ENCODE measurements at places on chromosomes 7 and 10.

DNA sequence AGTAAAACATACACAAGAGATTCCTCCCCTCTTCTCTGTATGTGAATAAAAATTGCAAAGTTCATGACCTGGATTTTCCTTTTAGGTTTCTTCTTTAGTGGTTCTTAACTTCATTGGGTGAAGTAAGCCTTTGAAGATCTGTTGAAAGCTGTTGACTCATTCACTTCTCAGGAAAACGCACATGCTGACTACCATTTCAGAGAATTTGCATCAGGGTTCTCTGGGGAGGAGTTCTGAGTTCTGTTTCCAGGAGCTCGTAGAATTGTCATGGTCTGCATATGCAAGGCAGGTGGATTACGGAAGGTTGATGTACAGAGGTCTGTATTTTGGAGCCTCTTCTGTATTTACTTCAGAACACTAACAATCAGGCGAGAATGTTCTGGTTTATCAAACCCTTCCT is 962 bp upstream of the SLC26A4 start:
- no peak for DNase-seq

DNA sequence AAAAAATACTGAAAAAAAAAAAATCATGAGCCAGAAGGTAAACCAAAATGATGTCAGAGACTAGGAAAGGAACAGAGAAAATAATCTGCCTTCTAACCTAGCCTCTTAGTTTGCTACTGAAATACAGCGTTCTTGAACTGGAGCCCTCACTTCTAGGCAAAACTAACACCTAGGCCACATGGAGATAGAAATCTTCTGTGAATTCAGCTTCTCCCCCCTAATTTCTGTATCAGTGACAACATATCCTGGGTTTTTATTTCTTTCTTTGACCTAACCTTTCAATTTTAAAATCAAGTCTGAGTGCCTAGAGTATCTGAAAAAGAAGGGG is 100.1 kb upstream of the GLCCI1 start:
- DNase-seq = no peak

DNA sequence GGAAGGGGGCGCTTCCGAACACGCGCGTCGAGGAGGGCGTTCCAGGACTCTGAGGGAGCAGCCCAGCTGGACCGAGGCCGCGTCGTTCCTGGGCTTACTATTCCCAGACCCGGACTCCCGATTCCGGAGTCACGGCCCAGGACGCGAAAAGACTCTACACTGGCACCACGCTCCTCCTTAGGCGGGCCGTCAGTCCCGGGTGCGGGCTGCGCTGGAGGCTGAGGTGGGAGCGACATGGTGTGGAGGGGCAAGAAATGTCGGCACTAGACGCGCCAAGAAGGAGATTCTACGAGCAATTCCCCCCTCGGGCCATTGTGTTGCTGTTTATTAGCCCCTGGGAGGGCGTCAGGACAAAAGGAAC is 584 bp upstream of the RUNDC3B start:
- DNase-seq = no peak

- DNase-seq = no peak
Measured at GRCh38 chr10:87651801-87652200, 7.9 kb upstream of the PAPSS2 start.

DNA sequence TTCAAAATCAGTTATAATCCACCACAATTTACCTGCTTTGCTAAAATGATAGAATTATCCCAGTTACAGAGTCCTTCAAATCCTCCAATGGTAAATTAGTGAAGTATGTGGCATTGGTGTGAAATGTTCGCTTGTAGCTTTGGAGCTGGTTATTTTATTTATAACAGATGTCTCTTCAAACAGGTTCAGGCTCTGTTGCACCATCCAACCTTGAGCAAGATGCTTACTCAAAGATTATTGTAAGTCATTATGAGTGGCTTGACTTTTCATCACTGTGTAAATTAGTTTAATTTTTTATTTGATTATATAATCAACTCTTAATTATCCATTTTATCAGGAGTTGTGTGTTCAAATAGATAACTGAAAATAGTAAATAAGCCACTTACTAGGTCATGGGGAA is 99.4 kb downstream of the BTRC start:
- no peak for DNase-seq

- no peak for DNase-seq
Measured at GRCh38 chr10:3563298-3563697, 221.7 kb downstream of the KLF6 start.

GRCh38 chr10:101818872-101819633 is 809 bp upstream of the OGA start:
- DNase-seq = no peak

GRCh38 chr10:102670871-102671434 is 26.7 kb downstream of the TRIM8 start:
- DNase-seq = no peak

- no peak for DNase-seq
Measured at GRCh38 chr7:106756884-106757283, 95.9 kb upstream of the CCDC71L start.

- no peak for DNase-seq
Measured at GRCh38 chr7:94605031-94605430, 50.9 kb downstream of the SGCE start.

DNA sequence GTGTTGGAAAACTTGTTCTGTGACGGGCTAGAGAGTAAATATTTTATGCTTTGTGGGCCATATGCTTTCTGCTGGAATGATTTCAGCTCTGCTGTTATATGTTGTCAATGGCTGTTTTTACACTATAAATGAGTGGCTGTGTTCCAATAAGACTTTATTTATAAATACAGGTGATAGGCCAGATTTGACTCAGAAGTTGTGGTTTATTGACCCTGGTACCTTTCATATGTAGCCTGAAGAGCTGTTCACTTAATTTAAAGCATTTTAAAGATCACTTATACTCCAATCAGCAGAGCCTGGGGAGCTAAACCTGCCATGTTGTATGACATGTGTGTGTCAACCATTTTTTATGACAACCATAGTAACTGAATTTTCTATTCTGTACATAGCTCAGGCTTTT is 9.1 kb upstream of the SSBP1 start:
- no peak for DNase-seq

GRCh38 chr10:1015688-1016087 is 10.0 kb downstream of the IDI2 start:
- DNase-seq = no peak

- no peak for DNase-seq
Measured at GRCh38 chr10:102635377-102635776, 8.9 kb upstream of the TRIM8 start.

- DNase-seq = no peak
Measured at GRCh38 chr10:6593241-6593671, 13.2 kb upstream of the PRKCQ start.

DNA sequence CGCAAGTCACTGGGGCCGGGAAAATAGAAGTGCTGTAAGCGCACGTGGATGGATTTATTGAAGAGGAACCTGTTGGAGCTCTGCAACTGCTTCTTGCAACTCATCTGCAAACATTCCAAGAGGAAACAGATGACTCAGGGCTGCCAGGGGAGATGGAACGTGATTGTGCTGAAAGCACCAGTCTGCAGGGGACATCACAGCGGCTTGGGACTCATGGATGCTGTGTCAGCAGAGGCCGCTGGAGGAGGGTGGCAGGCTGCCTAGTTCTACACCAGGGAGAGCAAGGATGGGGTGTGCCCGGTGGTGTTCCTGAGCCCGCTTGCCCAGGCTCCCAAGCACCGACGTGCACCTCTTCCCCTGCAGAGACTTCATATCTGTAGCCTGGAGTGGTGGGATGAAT is 515.7 kb downstream of the TCERG1L start:
- DNase-seq = no peak

DNA sequence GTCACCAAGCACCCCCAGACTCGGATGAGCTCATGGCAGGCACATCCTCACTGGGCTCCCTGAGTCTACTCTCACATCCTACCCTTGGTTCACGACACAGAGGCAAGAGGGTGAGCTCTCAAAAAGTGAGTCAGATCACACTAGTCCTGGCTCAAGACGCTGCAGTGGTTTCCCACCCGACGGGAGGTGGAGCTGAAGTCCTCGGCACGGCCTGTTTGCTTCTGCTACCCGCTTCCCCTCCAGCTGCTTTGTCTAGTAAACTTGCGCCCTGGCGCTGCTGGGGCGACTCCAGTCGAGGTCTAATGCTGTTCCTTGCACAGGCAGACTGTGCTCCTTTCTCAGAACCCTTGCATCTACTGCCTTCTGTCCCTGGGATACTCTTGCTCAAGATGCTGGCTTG is 13.5 kb upstream of the SFMBT2 start:
- no peak for DNase-seq

DNA sequence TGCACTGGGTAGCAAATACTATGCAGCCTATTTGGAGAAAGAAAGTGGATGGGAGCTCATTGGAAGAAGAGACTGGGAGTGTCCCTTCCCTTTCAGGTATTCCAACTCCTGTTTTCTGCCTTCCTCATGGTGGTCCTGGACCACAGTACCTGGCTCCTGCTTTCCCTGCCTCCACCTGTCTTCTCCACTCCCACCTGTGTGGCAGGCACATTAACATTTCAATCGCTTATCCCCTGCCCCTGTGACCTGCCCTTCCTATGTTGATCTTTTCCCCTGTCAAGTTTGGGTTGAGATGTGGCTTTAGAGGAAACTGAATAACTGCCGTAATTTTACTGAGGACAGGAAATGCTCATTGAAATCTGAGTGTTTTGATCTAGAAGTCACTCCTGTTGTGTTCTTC is 415.8 kb upstream of the PODXL start:
- DNase-seq = no peak

DNA sequence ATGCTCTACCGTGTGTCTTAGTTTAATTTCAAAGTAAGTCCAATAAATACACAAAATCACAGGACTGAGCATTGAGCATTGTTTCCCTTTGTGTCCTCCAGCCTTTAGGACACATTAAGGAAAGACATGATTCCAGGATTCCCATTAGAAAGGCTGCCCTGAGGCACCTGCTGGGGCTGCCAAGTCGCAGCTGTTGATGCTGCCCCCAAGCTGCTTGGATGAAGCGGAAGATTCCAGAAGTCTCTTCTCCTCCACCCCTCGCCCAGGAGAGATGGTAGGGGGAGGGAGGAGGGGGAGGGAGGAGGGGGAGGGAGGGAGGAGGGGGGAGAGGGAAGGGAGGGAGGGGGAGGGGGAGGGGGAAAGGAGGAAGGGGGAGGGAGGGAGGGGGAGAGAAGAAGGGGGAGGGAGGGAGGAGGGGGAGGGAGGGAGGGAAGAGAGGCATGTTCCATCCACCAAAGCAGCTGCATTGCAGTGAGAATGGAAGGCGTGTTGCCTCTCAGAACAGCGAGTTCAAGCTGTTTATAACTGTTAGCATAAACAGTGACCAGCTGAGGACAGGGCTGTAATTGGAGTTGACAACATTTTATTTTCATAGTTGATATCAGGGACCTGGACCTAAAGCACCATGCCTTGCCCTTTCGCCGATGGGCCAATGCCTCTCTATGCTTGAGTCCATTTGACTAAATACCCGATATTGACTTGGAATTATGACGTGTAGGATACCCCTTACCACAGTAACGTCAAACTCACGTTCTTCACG is 67.3 kb downstream of the DIP2C start:
- no peak for DNase-seq

DNA sequence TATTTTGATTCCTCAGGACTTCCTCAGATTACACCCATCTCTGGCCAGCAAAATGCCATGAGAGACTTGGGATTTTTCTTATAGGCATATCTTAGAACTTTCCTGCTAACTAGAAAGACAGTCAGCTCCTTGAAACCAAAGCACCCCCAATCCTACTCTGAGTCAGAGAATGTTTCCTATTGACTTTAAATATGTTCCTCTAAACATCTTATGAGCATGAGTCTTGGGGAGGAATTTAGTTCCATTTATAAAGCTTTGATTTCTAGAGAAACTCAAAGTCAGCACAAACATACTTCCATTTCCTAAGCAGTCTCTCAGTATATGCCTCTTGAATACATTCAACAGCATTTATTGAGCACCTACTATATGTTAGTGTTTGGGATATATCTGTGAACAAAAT is 128.5 kb downstream of the INHBA start:
- DNase-seq = no peak

- DNase-seq = peak; percentile 48
Measured at GRCh38 chr7:77497079-77497478, 40.0 kb upstream of the PTPN12 start.

DNA sequence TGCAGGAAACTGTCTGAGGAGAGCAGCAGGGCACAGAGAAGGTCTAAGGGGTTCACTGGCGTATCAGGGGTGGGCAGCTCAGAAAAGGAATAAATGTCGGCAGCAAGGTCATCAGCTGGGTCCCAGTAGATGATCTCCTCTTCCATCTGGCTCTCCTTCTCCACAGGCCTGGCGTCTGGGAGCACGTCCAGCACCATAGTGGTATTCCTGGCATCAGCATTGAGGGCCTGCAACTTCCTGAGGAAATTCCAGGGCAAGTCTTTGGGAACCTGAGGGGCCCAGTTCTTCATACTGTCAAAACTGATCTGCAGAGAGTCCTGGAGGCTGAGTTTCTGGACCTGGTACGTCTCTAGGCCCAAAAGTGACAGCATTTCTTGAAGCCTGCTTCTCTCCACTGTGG is 9.6 kb upstream of the MRPS24 start:
- DNase-seq = no peak

GRCh38 chr10:76404531-76404930 is 973.1 kb downstream of the LRMDA start:
- no peak for DNase-seq

GRCh38 chr10:43253461-43254198 is 13.2 kb downstream of the RASGEF1A start:
- no peak for DNase-seq

- no peak for DNase-seq
Measured at GRCh38 chr7:22712999-22713398, 14.0 kb upstream of the IL6 start.

DNA sequence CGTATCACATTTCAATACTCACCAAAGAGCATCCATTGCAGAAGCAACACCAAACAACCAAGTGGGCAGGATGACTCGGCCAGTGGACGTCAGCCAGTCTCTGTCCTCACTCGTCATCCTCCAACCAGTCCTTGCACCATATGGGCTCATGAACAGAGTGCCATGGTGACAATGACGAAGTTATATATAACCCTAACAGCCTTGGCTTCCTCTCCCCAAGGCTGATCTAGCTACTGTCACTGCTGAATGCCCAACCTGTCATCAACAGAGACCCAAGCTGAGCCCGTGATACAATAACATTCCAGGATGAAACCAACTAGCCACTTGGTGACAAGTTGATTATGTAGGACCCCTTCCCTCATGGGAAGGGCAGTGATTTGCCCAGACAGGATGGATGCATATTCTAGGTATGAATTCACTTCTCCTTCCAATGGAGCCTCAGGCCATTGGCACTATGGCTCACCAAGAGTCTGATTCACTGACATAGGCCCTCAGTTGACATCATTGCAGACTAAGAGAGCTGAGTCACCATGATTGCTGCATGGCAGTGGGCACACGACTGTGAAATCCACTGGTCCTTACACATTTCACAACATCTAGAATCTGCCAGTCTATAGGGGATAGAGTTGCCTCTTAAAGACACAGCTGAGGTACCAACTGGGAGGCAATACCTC is 26.3 kb upstream of the PPIF start:
- no peak for DNase-seq

- no peak for DNase-seq
Measured at GRCh38 chr10:78720091-78720490, 348.7 kb upstream of the ZMIZ1 start.

DNA sequence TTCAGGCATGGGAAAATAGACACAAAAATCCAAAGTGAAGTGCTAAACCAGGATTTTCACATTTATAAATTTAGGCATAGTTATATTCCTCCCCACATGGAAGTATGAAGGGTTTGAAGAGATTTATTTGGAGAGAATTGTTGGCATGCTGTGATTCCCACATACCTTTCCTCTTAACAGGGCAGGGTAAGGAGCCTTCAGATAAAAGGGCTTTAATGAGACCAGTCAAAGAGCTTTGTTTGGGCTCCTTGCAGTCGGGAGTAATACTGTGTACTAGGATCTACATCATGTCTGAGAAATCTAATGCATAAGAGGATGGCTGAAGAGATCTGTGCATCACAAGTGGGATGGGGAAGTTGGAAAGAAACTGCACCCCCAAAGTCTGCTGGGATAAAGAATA is 140.8 kb upstream of the PTN start:
- no peak for DNase-seq

Data from NCI-H774 (cell line).